Aorta (tissue), 5 donors: ENCODE measurements at places on chromosomes 12 and 14. TPM values are rescaled to one million over a fixed set of nuclear protein-coding genes. Genes with fewer than 3 reads are reported as not detected.

Gene CAMKK2
- total RNA-seq = 34.4 TPM

Gene CCDC60
- total RNA-seq = not detected

Gene AQP5
- 1.2 TPM for total RNA-seq

Gene KRT8
- 34.5 TPM for total RNA-seq

Gene C12orf56
- total RNA-seq = not detected

Gene CCDC88C
- total RNA-seq = 18.4 TPM

Gene DBX2
- 0.27 TPM for total RNA-seq

Gene CEP290
- 11.2 TPM for total RNA-seq

Gene NRIP2
- total RNA-seq = 7.8 TPM

Gene LTBR
- 103 TPM for total RNA-seq

Gene B3GNT4
- not detected for total RNA-seq

Gene KLRC2
- total RNA-seq = not detected

DNA sequence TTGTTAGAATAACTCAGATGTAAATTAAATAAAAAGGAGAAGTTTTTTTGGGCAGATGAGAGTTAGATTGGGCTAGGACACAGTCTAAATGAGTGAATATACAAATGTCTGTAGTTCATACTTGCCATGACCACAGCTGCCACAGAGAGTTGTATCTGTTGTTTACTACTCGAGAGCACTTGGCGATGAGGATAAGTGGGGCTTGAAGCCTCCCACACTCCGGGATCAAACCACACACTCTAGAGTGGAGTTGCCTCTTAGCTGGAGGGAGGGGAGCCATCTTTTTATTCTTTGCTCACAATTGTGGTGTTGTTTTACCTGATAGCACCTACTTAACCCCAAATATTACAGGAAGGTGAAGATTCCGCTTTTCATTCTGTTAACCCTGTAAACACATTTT is 27.5 kb downstream of the BEST3 start:
- H3K4me3 ChIP-seq = no peak overlapping the region
- H3K27me3 ChIP-seq = no peaks in the 10 kb centered on the region
- no peaks in the 10 kb centered on the region for H3K4me1 ChIP-seq
- H3K27ac ChIP-seq = no peak overlapping the region

DNA sequence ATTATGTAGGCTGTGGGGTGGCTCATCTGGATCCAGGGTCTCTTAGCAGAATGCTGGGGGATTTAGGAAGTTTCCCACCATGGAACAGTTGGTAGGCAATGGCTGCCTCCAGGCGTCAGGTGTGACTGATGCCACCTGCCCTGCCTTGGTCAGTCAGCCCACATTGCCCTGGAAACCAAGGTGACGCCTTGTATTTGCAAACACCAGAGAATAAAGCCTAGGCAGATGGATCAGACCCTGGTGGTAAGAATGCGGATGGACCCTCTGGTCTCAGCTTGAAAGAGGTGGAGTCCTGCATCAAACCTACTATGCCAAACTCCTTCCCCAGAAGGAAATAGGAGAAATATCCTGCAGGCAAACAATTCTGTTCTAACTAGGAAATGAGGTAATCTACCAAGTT is 38.2 kb downstream of the NCKAP5L start:
- no peaks in the 10 kb centered on the region for H3K27me3 ChIP-seq
- no peaks in the 10 kb centered on the region for H3K36me3 ChIP-seq
- H3K4me1 ChIP-seq = no peaks in the 10 kb centered on the region
- no peak overlapping the region for H3K27ac ChIP-seq

GRCh38 chr12:108475396-108475795 is 39.7 kb upstream of the FICD start:
- no peak overlapping the region for H3K27ac ChIP-seq
- H3K4me1 ChIP-seq = no peaks in the 10 kb centered on the region
- no peak for DNase-seq
- no peaks in the 10 kb centered on the region for H3K36me3 ChIP-seq
- no peak overlapping the region for H3K4me3 ChIP-seq

GRCh38 chr12:132133952-132134652 is 10.0 kb downstream of the DDX51 start:
- peak; percentile 39 for DNase-seq

DNA sequence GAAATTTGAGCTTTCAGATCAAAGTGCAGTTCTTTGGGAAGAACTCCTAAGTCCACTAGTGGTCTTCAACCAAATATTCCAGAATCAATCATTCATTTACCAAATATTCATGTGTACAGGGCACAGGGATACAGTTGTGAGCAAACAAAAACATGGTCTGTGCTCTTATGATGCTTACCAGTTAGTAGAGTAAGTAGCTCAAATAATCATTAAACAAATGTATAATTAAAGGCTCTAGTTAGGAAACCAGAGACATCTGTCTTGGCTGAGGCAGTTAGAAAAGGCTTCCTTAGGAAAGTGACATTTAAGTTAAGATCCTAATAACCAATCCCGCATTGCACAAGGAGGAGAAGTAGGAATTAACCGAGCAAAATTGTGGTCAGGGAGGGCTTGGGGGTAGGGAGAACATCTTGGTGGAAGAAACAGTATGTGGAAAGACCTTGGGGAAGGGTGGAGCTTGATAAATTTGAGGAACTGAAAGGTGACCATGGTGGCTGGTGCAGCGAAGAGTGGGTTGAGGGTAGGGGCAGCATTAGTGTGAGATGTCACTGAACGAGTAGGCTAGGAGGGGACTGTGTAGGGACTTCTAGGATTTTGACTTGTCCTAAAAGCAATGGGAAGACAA is 40.0 kb downstream of the PEBP1 start:
- DNase-seq = no peak
- no peaks in the 10 kb centered on the region for H3K27me3 ChIP-seq
- H3K4me3 ChIP-seq = no peak overlapping the region
- peaks cover 13% of the 10 kb centered on the region for H3K36me3 ChIP-seq
- no peaks in the 10 kb centered on the region for H3K4me1 ChIP-seq
- H3K27ac ChIP-seq = no peak overlapping the region

DNA sequence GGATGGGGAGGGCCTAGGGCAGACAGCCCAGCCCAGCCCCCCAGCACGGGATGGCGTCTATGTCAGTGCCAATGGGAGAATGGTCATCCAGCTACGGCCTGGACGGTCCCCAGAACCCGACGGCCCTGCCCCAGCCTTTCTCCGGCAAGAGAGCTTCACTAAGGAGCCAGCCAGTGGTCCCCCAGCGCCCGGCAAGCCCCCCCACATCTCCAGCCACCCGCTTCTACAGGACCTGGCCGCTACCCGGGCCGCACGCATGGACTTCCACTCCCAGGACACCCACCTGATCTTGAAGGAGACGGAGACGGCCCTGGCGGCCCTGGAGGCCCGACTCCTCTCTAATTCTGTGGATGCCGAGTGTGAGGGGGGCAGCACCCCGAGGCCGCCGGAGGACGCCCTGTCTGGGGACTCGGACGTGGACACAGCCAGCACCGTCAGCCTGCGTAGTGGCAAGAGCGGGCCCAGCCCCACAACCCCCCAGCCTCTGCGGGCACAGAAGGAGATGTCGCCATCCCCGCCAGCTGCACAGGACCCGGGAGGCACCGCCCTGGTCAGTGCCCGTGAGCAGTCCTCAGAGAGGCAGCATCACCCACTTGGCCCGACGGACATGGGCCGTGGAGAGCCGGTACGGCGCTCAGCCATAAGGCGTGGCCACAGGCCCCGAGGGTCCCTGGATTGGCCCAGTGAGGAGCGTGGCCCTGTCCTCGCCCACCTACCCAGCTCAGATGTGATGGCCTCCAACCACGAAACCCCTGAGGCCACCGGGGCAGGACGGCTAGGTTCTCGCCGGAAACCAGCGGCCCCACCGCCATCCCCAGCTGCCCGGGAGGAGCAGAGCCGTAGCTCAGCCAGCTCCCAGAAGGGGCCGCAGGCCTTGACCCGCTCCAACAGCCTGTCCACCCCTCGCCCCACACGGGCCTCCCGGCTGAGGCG is 21.9 kb downstream of the CEP170B start:
- H3K36me3 ChIP-seq = no peaks in the 10 kb centered on the region
- no peaks in the 10 kb centered on the region for H3K27me3 ChIP-seq
- H3K27ac ChIP-seq = no peak overlapping the region
- no peaks in the 10 kb centered on the region for H3K4me1 ChIP-seq

- H3K27ac ChIP-seq = no peak overlapping the region
- no peak overlapping the region for H3K4me3 ChIP-seq
- no peak for DNase-seq
- no peaks in the 10 kb centered on the region for H3K27me3 ChIP-seq
Measured at GRCh38 chr12:43113135-43113534, 438.9 kb downstream of the ADAMTS20 start.

GRCh38 chr12:2247120-2247519 is 194.3 kb downstream of the CACNA1C start:
- H3K27ac ChIP-seq = no peak overlapping the region
- H3K4me1 ChIP-seq = no peaks in the 10 kb centered on the region
- no peaks in the 10 kb centered on the region for H3K36me3 ChIP-seq
- no peaks in the 10 kb centered on the region for H3K27me3 ChIP-seq
- DNase-seq = no peak

DNA sequence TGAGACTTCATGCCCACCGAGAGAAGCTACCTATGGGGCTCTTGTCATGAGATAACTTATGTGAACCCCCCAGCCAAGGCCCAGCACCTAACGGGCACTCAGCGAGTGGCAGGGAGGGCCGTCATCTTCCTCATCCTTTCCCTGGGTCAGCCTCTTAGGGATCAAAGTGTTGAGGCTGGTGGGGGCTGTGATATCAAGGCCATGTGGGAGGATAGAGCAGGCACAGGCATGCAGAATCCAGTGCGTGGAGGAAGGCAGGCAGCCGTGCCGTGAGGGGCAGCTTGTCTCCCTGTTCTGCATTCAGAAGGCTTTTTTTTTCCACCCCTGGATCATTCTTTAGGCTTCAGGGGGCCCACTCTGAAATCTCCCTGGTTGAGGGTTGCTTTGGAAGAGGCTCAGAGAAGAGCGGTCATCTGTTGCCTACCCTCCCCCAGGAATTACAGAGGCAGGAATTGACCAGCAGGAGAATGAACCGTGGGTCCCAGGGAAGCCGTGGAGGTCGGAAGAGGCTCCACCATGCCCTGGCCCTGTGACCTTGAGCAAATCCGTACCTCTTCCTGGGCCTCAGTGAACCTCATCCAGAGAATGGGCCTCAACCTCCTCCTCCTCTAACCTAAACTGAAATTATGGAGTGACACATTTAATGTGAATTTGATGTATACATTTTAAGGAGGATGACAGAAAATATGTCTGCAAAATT is 62.8 kb downstream of the BEGAIN start:
- no peaks in the 10 kb centered on the region for H3K36me3 ChIP-seq
- no peak for DNase-seq
- no peak overlapping the region for H3K27ac ChIP-seq
- no peaks in the 10 kb centered on the region for H3K4me1 ChIP-seq
- no peaks in the 10 kb centered on the region for H3K27me3 ChIP-seq

- no peak for DNase-seq
- H3K27me3 ChIP-seq = no peaks in the 10 kb centered on the region
- H3K27ac ChIP-seq = no peak overlapping the region
- peaks cover 4% of the 10 kb centered on the region for H3K36me3 ChIP-seq
Measured at GRCh38 chr12:104994336-104994735, 8.2 kb downstream of the NOPCHAP1 start.

GRCh38 chr12:9808504-9808903 is 18.8 kb upstream of the KLRF1 start:
- no peak for DNase-seq
- H3K36me3 ChIP-seq = no peaks in the 10 kb centered on the region
- H3K27me3 ChIP-seq = no peaks in the 10 kb centered on the region
- no peaks in the 10 kb centered on the region for H3K4me1 ChIP-seq
- no peak overlapping the region for H3K4me3 ChIP-seq

DNA sequence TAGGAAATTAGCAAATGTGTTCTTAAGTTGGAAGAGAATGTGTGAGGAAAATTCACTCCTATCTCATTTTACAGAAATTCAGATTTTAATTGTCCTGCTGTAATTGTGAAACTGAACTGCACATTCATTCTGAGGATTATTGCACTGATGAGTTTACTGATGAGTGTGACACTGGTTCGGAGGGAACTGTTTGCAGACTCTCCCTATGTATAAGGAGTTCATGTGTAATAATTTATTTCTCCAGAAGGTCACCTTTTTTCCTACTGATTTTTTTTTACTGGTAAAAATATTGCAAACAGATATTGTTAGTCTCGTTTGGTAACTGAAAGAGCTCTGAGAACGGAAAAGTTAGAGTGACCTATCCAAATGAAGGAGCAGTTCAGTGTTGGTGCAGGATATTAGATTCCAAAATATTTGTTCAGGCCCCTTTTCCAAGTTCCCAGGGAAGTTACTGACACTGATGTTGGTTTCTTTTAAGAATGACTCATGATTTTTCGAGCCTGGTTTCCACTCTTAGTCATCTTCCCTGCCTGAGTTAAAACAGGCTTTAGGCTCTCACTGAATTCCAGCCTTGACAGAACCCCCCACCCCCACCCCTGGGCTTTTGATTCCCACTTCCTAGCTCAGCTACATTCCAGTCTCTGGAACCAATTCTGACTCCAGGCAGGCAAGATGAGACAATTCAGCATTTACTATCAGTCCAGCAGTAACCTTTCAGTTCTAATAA is 18.4 kb downstream of the ANO6 start:
- H3K36me3 ChIP-seq = no peaks in the 10 kb centered on the region
- peak overlapping the region; percentile 3 for H3K4me3 ChIP-seq
- no peaks in the 10 kb centered on the region for H3K27me3 ChIP-seq

DNA sequence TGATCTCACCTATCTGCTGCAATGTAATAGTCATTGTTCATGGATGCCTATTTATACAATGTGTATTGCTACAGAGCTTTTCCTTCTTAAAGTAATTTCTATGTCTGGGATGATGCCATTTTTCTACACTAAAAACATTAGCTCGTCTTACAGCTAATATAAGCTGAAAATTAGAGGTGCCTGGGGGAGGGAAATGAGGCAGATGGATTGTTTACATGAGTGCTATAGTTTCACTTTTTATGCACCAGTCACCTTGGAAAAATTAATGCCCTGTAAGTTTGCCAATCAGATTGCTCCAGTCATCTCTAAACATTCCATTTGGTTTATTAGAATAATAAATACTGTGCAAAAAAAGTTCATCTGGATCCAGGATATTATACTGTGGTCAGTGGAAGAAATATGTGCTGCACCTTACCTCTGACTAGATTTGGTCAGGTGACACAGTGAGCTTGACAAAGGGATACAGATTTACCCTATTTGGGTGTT is 436.2 kb downstream of the RAD51B start:
- H3K27me3 ChIP-seq = no peaks in the 10 kb centered on the region
- DNase-seq = no peak
- no peak overlapping the region for H3K4me3 ChIP-seq
- peaks cover 4% of the 10 kb centered on the region for H3K4me1 ChIP-seq
- H3K27ac ChIP-seq = no peak overlapping the region
- no peaks in the 10 kb centered on the region for H3K36me3 ChIP-seq

- H3K36me3 ChIP-seq = no peaks in the 10 kb centered on the region
- H3K27me3 ChIP-seq = no peaks in the 10 kb centered on the region
- no peaks in the 10 kb centered on the region for H3K4me1 ChIP-seq
- H3K27ac ChIP-seq = no peak overlapping the region
- no peak for DNase-seq
- H3K4me3 ChIP-seq = no peak overlapping the region
Measured at GRCh38 chr14:40870252-40870651, 736.4 kb upstream of the LRFN5 start.

GRCh38 chr14:55354500-55354899 is 57.1 kb downstream of the ATG14 start:
- no peak overlapping the region for H3K4me3 ChIP-seq
- H3K27me3 ChIP-seq = no peaks in the 10 kb centered on the region
- H3K36me3 ChIP-seq = peaks cover 12% of the 10 kb centered on the region
- H3K27ac ChIP-seq = no peak overlapping the region
